ENCODE measurements at places on chromosomes 11 and 22.

GRCh38 chr22:17140826-17141766 is 18.0 kb downstream of the HDHD5 start:
- DNase-seq: no peak

GRCh38 chr11:34274712-34275398 is 83.0 kb downstream of the ABTB2 start:
- peak; percentile 90 for DNase-seq

- no peak for DNase-seq
Observed at GRCh38 chr11:72712841-72713240, 38.6 kb upstream of the PDE2A start.

GRCh38 chr22:22824340-22825212 is 63.0 kb upstream of the IGLL5 start:
- DNase-seq: no peak

GRCh38 chr11:44622721-44623258 is 57.3 kb downstream of the CD82 start:
- DNase-seq: peak; percentile 22

DNA sequence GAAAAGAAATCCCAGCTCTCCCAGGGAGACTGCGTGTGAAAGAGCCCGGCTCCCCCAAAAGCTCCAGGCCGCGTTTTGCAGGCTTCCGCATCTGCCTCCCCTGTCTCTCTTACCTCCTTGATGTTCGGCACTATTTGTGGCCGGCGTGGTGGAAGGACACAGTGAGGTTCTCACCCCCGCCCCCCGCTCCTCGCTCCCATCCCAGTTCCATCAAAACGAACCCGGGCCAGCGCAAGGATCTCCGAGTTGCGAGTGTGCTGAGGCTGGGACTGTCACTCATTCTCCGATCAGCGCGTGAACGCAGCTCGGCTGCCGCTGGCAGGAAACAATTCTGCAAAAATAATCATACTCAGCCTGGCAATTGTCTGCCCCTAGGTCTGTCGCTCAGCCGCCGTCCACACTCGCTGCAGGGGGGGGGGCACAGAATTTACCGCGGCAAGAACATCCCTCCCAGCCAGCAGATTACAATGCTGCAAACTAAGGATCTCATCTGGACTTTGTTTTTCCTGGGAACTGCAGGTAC is at the start of gene NCAM1:
NCAM1 (plus strand) TSS at position 275 of the 523 bp plus-strand sequence.
- DNase-seq: peak; percentile 96

- DNase-seq: no peak
Observed at GRCh38 chr22:46777609-46777970, 15.1 kb downstream of the TBC1D22A start.

GRCh38 chr11:17861036-17861755 is 126.6 kb downstream of the KCNC1 start:
- no peak for DNase-seq

- no peak for DNase-seq
Observed at GRCh38 chr11:35285471-35285870, 133.9 kb downstream of the SLC1A2 start.

- no peak for DNase-seq
Observed at GRCh38 chr11:44709281-44709562, 17.5 kb upstream of the TSPAN18 start.

Data from right hindlimb (tissue), 1 donor.